Erythroblast (primary cell): ENCODE measurements at places on chromosomes 1 and 21.

GRCh38 chr1:113663165-113663951 lies 95.9 kb downstream of the PHTF1 start:
- DNase-seq, result no peak

DNA sequence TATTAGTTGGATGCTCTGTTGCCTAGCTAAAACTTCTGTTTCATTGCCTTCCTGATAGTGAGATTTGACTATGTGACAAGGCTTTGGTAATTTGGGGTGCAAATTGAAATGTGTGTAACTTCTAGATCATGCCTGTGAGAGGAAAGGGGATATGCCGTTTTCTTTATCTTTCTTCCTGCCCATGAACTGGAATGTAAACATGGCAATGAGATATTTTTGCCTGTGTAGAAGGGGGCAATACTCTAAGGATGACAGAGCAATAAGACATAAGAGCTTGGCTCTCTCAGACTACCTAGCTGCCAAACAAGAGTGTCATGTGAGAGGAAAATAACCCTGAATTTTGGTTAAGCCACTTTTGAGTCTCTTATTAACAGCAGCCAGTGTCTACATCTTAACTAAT lies 49.7 kb downstream of the RAP1A start:
- peak; percentile 55 for DNase-seq

DNA sequence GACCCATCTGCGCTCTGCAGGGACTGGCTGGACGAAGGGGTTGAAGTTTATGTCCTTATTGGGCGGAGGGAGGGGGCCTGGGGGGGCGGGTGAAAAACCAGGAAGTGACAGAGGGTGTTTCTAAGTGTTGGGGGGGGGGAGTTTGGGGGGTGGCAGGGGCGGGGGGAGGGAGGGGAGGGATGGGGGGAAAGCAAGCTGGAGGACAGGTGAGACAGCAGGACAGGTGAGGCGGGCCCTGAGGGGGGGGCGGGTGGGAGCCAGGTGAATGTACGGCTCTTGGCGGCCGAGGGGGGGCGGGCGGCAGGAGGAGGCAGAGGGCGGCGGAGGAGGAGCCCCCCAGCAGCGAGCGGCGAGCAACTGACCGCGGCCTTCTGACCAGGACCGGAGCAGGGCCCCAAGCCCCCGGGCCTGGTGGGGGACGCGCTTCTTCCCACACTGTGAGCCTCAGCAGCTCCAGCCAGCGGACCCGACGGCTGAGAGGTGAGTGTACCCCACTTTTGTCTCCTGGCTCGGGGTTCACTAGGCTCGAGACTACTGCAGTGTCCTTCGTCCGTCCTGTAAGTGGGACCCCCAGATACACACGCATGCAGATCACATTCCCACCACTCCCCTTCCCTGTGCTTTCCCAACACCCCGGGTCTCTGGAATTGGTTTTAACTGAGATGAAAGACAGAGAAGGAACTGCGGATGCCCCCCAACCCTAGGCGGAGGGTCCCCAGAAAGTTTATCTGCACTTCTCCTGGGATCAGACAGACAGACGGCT lies at the start of gene ZBTB7B:
Gene ZBTB7B (plus strand): TSS at position 339 of the 763 bp plus-strand sequence. CDS start 11,859 bp downstream, outside the sequence.
- DNase-seq, result peak; percentile 67

- DNase-seq, result no peak
These were observed 27.5 kb upstream of the ZFP69B start for GRCh38 chr1:40422630-40423263.

- DNase-seq, result no peak
These were observed 300.8 kb upstream of the PROX1 start for GRCh38 chr1:213686983-213687382.

DNA sequence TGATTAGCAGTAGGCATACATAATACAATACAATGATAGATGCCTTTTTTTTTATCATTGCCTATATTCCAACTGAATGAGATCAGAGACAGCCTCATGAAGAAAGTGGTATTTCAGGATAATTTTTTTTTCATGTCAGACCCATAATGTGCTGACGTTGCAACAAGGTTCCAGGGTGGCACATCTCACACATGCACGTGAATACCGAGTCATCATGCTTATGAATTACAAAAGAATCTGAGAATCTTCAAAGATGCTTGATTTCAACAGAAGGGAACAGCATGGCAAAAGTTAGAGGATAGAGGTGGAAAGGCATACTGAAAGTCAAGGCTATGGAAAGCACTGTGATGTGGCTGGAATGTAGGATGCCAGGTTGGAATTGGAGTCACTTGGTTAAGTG lies 5.0 kb upstream of the RNF11 start:
- no peak for DNase-seq

- no peak for DNase-seq
These were observed 3.7 kb downstream of the ZBED6 start for GRCh38 chr1:203799157-203799556.

DNA sequence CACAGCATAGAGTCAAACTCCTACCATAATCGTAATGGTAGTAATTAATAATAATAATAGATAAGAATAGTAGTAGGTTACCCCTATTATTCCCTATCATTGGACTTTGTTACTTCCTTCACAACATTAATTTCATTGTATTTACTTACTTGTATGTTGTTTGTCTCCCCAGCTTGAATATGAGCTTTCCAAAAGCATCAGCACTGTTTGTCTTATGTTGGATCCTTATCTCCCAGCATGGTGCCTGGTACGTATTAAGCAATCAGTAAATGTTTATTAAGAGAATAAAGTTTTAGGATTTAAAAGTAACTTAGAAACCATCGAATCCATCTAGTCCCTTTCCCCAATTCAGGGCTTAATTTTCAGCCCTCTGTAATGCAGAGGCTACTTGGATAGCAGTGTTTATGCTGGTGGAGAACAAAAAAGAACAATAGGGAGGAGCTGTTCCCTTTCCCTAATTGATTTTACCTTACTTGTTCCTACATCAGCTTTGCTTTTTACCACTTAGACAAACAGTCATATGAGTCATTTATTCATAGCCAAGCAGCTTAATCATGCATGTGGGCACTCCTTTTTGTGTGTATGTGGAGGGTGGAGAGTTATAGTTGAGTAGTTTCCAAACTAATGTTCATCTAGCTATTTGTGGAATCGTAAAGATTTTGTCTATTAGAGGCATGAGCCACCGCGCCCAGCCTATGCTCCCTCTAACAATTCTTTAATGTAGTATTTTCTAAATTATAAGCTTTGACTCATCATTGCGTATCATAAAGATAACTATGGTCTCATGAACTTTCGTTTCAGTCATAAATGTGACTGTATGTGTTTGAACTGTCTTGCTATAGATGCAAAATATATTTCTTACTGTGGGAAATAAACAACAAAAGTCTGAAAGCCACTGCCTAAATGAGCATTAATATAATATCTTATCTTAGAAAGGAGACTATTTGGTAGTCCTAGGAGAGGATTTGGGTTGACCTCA lies 20.9 kb upstream of the DR1 start:
- DNase-seq, result no peak

DNA sequence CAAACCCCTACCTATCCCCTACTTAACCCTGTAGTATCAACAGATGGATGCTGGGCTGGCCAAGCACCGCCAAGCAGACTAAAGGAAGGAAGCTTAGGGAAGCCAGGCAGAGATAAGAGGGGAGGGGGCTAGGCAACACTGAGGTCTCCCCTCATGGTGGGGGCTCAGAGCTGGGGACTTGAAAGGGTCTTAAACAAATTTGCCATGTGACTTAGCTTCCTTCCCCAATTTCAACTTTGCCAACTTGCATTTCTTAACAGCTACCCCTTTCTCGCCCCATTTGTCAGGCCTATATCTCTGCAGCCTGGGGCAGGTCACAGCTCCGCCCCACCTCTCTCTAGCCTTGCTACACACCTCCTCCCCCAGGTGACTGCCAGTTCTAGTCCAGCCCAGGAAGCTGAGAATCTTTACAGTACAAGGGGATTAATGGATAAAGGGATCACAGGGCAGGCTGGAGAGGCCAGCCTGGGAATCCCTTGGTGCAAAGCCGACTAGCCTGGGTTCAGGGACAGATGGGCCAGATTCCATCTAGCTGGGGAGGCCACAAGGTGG lies 3.4 kb downstream of the KIF21B start:
- DNase-seq, result no peak

- DNase-seq, result no peak
These were observed 20.8 kb downstream of the CNST start for GRCh38 chr1:246587032-246587431.

DNA sequence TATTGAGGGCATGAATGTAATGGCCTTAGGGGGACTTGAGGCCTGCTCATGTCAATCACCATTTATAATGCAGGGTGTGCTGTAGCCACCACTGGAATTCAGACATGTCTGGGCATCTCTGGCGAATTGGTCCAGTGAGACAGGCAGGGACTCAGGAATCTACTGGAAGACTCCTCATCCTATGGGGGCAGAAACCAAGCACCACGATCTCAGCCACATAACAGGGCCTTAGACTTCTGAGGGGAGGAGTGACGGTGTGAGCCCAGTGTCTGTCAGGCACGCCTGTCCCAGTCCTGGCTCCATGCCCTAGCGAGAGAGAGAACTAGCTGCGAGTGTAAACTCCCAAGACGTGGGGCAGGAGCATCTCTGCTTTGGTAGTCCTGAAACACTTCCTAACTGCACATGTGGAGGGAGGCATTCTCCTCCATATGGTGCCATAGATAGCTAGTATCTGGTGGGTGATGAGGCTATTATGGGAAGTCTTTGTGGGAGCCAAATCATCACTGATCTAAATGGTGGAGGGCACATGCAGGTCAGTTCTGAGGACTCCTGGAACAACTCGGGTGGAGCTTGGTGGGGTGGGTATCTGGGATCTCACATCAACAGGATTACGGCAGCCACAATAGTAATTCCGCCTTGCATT lies 29.8 kb upstream of the KIAA0040 start:
- DNase-seq, result peak; percentile 21

DNA sequence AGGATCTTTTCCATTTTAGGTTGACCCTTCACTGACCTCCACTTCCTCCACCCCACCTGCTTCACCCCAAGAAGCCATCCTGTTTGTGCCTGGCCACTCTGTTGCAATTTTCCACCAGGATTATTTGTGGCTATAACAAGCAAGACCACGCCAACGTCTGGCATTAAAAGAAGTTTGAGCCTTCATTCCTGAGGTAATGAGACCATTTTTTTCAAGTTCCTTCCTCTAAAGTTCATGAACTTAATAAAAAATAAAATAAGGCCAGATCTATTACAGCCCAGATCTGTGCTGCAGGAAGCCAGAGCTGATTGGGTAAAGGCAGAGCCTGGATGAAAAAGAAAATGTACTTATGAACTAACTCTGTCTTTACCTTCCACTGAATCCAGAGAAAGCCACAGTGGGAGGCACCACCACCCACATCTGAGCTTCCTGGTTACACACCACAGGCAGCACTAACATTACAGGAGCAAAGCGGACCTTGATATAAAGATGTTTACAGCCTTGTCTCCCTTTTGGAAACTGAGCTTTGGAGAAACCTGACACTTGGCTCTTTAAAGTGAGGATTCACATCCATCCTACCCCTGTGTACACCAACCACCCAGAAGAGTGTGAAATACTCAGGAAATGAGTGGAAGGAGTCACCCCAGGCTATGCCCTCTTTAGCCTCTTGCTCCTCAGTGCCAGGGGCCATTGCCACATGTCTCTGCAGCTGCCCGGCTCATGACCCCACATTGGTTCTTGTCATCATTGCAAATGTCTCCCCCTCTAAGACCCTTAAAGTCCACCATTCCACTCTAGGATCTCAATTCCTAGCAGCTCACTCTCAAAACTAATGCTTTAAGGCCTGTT lies 293.6 kb downstream of the PLPP3 start:
- no peak for DNase-seq

DNA sequence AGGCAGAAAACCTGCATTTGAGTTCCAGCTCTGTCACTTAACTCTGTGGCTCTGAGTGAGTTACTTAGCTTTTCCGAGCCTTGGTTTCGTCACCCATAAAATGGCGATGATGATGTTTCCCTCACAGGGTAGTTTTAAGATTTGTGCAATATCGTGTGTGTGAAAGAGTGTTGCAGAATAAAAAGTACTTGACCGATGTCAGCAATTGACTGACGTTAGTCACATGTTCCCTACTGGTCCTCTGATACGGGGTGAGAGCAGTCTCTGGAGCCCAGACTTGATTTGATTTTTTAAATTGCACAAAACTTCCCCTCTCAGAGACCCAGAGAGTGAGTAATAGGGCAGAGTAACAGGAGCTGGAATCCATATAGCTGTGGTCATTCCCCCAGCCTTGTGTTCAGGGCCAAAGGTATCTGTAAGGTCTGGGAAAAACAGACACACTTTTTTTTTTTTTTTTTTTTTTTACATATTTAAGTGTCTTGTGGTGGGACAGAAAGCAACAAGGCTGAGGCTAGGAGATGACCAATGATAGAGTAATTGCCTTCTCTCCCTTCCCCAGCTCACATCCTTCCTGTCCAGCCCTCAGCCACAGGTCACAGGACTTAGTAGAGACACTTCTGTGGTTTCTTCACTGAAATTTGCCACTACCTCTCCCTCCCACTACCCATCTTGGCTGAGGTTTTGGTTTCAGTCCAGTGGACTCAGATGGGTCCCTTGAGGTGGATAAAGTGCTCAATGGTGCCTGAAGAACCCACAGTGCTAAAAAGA lies 2.0 kb downstream of the FCER1G start:
- DNase-seq, result no peak

GRCh38 chr1:232622378-232622777 lies 7.6 kb downstream of the SIPA1L2 start:
- DNase-seq, result no peak

DNA sequence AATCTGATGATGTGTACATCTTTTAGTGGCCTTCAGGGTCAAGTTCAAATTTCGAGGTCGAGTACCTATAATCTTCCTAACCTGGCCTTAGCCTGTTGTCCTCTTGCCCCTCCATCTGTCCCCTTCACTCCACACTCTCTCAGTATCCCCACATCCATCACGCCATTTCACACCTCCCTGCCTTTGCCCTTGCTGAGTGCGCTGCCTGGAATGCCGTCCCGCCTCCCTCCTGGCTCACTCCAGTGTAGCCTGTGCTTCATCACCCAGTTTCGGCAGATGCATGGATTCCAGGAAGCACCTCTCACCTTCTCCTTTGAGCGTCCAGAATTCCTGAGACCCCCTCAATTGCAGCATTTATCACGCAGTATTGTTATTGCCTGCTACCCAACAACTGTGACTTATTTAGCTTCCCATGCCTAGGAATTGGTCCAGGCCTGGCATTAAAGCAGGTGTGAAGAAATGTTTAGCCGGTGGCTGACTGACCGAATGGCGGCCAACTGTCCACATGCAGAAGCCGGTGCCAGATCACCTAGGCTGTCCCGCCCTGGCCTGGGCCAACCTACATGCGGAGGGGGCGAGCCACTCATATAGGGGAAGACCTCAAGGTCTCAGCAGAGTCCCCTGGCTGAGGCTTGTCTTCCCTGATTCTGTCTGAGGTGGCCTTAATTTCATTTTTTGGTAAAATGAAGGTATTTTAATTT lies 34.5 kb downstream of the MYOM3 start:
- DNase-seq, result no peak

GRCh38 chr1:111236379-111236778 lies 8.9 kb downstream of the CHI3L2 start:
- no peak for DNase-seq
